ENCODE measurements at places on chromosomes 12 and 14. TPM values are rescaled to one million over a fixed set of nuclear protein-coding genes. Genes with fewer than 3 reads are reported as not detected.

CEBPE gene
- total RNA-seq: not detected

TMEM30B gene
- 0.86 TPM for total RNA-seq

NFATC4 gene
- 76.4 TPM for total RNA-seq

TAC3 gene
- total RNA-seq: not detected

CAPS2 gene
- total RNA-seq: 7.4 TPM

CLEC4A gene
- total RNA-seq: 0.07 TPM

NELL2 gene
- not detected for total RNA-seq

DIO2 gene
- total RNA-seq: 18.7 TPM

RAD9B gene
- total RNA-seq: 0.46 TPM

FAIM2 gene
- total RNA-seq: 3.7 TPM

MMP19 gene
- total RNA-seq: 16.2 TPM

RNF10 gene
- 189 TPM for total RNA-seq

MANSC4 gene
- not detected for total RNA-seq

GLRX5 gene
- 27.7 TPM for total RNA-seq

FICD gene
- 12.1 TPM for total RNA-seq

MYF6 gene
- total RNA-seq: not detected

C3AR1 gene
- total RNA-seq: 0.07 TPM

TSHR gene
- not detected for total RNA-seq

TDRD9 gene
- total RNA-seq: 8.5 TPM

NYNRIN gene
- total RNA-seq: 6.9 TPM

ACACB gene
- 2.2 TPM for total RNA-seq

CD163L1 gene
- 2.6 TPM for total RNA-seq

PTPRO gene
- 2.2 TPM for total RNA-seq

MTHFD1 gene
- total RNA-seq: 36.3 TPM

SLC6A15 gene
- 0.33 TPM for total RNA-seq

KRT79 gene
- not detected for total RNA-seq

KRT74 gene
- not detected for total RNA-seq

CCDC177 gene
- total RNA-seq: not detected

NUAK1 gene
- total RNA-seq: 31.4 TPM

PROX2 gene
- not detected for total RNA-seq

MFAP5 gene
- total RNA-seq: 37.3 TPM

ADCY4 gene
- total RNA-seq: 3.3 TPM

SYCP3 gene
- total RNA-seq: 0.33 TPM

SYNE3 gene
- total RNA-seq: 10.2 TPM

SCN8A gene
- 19.2 TPM for total RNA-seq

OR11H12 gene
- total RNA-seq: not detected

TUNAR gene
- total RNA-seq: not detected

HSPA2 gene
- 23.3 TPM for total RNA-seq

PTGER2 gene
- total RNA-seq: 8.2 TPM

KLRK1 gene
- total RNA-seq: not detected

SERPINA3 gene
- 9.7 TPM for total RNA-seq

GOLGA3 gene
- 265 TPM for total RNA-seq

SLCO1A2 gene
- total RNA-seq: not detected

PDZRN4 gene
- total RNA-seq: 0.07 TPM

CDC42BPB gene
- total RNA-seq: 138 TPM

CCDC197 gene
- not detected for total RNA-seq

KRT2 gene
- not detected for total RNA-seq

METTL25 gene
- 9.3 TPM for total RNA-seq

RERG gene
- total RNA-seq: 0.65 TPM

OVCH1 gene
- 0.07 TPM for total RNA-seq

KRT84 gene
- total RNA-seq: not detected

CERS5 gene
- total RNA-seq: 77.0 TPM

BIN2 gene
- not detected for total RNA-seq

KIF26A gene
- under 0.01 TPM for total RNA-seq

OR10G2 gene
- not detected for total RNA-seq

GPR137C gene
- total RNA-seq: 0.33 TPM

ASIC1 gene
- 3.5 TPM for total RNA-seq
